Hypothalamus (tissue), 51 donors: ENCODE measurements at places on chromosomes 1 and 21.

- no peak for DNase-seq
Observed at GRCh38 chr1:46539972-46540371, 11.5 kb downstream of the KNCN start.

DNA sequence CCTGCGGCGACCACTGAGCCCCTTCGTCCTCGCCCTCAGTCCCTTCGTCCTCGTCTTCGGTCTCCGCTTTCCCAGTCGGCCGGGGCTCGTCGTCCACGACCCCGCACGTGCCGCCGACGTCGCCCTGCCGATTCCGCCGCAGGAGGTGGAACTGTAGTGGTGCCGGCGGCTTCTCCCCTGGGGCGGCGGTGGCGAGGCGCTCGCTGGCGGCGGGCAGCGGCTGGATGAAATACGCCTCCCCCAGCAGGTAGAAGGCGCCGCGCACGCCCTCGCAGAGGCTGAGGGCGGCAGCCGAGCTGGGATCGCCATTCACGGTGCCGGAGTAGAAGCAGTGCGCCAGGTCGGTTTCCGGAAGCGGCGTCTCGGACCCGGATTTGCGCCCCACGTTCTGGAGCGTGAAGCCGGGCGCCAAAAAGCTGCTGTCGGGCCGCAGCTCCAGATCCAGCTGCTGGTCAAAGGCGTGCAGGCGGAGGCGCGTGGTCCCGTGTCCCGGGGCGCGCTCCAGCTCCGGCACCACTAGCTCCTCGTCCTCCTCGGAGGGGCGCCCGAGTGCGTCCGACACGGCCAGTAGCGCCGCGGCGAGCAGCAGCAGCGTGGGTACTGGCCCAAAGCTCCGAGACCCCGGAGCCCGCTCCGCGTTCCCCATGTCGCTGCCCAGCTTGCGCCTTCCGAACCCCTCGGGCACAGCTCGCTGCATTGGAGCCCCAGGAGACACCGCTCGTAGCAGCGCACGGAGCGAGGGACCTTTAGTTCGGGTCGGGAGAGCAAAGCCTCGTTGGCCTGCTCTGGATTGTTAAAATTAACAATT is 747 bp downstream of the ADAMTS1 start:
- no peak for DNase-seq

GRCh38 chr1:221994274-221994698 is 252.4 kb upstream of the DUSP10 start:
- no peak for DNase-seq

- DNase-seq: no peak
Observed at GRCh38 chr1:40627987-40628902, 37.2 kb downstream of the RIMS3 start.

DNA sequence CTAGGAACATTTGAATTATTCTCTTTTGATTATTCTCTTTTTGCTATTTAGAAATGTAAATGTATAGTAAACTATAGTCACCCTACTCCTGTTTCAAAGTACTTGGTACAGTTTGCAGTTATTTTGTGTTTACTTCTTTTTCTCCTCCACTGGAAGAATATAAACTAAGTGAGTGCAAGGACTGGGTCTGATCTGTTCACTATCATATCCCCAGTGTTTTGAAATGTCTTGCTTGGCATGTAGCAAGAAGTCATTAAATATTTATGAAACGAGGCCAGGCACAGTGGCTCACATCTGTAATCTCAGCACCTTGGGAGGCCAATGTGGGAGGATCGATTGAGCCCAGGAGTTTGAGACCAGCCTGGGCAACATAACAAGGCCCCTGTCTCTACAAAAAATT is 35.8 kb upstream of the PODN start:
- no peak for DNase-seq

- DNase-seq: no peak
Observed at GRCh38 chr1:207453710-207454045, 450 bp upstream of the CR2 start.

DNA sequence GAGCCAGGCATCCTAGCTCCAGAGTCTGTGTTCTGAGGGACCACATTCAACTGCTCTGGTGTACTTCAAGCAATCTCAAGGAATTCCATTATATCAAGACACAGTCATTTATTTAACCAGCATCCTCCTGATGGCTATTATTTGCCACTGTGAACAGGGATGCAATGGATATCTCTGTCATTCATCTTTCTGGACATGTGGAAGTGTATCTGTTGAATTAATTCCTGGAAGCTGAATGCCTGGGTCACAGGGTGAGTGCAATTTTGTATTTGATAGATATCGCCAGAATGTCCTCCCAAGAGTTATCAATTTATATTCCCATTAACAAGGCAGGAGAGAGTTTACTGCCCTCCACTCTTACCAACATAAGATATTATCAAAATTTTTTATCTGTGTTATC is 24.7 kb upstream of the LRP8 start:
- no peak for DNase-seq

GRCh38 chr1:204968951-204969350 is 74.1 kb upstream of the CNTN2 start:
- no peak for DNase-seq

- no peak for DNase-seq
Observed at GRCh38 chr1:44631333-44631646, 43.0 kb downstream of the TMEM53 start.

DNA sequence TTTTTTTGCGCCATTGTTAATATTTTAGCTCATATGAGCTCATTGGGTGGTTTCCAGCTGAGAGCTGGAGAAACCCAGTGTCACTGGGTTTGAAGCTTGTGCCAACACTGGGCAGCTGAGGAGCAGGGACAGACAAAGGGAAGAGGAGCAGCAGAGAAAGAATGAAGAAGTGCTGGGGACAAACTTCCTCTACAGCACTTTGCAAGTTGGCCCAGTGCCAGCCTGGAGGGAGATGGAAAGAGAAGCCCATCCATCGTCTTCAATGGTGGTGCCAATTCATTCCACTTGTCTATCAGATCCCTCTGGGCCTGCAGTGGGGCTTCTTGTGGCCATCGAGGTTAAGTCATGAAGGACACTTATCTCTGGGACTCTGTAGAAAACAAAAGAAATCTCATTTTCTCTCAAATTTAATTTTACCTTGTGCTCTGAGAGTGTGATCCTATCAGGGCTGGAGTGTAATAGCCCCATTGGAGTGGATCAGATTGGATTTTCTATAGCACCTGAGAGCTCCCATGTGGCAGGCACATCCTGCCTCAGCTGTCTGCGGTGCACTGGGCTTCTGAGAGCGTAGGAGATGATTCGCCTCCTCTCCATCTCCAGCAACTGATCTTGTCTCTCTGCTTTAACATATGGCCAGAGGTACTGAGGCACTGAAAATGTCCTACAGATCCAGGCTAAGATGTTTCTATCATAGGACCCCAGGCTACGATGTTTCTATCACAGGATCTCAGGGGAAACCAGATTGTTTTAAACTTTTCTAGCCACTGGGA is 114.7 kb downstream of the TNR start:
- no peak for DNase-seq

GRCh38 chr21:16395285-16395684 is 665.5 kb downstream of the USP25 start:
- no peak for DNase-seq

GRCh38 chr21:46402421-46402820 is 56.3 kb upstream of the DIP2A start:
- DNase-seq: no peak

DNA sequence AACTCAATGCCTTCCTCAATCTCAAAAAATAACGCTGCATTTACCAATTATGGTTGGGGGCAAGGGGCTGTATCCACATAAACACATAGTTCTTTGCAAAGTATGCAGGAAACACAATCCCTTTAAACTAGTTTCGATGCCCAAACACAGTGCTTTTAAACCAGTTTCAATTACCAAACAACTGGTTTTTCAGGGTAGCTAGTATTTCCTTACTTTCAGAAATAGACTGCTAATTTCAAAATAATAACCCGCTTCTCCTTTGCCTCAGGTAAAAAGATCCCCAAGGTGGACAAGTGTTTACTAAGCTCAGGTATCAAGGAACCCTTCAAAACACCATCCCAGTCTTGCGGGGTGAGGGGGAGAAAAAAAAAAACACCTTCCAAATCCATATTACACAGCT is 2.8 kb downstream of the SIPA1L2 start:
- no peak for DNase-seq

GRCh38 chr1:11761988-11762406 is at the start of gene C1orf167:
Gene C1orf167, plus strand, starts transcription at chr1:11762193. Its CDS starts 2,208 bp downstream, at chr1:11764401.
- DNase-seq: no peak

DNA sequence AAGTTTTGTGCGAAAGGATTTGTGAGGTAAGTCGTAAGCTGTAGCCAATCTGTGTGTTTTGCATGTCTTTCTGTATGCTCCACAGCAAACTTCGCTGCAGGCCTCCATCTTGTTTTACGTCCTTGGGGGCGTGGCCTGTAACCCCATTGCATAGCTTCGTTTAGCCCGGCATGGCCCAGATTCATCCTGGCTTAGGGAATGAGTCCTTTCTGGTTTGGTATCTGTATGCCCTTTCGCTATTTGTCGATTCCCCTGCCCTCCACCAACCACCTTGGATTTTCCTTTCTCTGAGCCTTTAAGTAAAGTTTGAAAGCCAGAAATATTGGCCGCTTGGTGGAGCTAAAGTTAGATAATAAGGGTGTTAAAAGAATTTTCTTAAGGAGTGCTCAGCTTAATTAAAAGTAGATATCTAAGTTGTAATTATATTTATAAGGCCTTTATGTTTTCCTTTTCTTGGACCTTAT is 1.1 kb downstream of the THEM4 start:
- no peak for DNase-seq

DNA sequence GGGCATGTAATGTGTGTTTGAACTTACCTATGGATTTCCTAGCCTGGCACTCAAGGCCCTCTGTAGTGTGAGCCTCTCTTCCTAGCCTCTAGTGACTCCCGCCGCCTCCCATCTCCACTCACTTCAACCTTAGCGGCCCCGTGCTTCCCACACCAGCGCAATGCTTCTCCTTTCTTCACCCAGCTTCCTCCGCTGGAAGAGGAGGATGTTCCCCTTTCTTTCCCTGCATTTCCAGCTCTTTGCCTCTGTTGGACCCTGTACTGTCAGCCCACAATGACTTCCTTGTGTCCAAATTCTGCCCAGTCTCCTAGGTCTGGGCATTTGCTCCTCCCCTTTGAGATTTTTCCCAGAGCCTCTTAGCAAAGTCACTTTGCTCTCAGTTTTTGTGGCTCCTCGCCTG is 138.1 kb upstream of the IRF2BP2 start:
- no peak for DNase-seq

- DNase-seq: no peak
Observed at GRCh38 chr21:21740207-21740606, 742.0 kb downstream of the NCAM2 start.

- DNase-seq: no peak
Observed at GRCh38 chr1:54371038-54371941, 34.9 kb downstream of the SSBP3 start.

DNA sequence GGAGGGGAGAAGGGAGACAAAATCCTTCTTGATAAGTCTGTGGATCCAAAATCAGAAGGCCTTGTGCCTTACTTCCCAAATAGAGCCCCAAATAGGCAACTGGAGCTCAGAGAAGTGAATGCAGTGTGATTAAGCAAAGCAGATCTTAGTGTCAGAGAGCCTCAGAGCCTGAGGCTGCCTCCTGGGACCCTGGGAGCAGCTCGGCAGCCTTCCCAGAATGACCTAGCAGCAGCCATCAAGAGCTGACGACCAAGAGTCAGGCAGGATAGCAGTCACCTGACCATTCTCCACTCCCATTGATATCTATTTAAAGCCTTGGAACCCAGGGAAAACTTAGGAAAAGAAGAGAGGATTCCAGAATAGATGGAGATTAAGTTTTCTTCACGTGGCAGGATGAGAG is 78.0 kb upstream of the SMYD2 start:
- no peak for DNase-seq

DNA sequence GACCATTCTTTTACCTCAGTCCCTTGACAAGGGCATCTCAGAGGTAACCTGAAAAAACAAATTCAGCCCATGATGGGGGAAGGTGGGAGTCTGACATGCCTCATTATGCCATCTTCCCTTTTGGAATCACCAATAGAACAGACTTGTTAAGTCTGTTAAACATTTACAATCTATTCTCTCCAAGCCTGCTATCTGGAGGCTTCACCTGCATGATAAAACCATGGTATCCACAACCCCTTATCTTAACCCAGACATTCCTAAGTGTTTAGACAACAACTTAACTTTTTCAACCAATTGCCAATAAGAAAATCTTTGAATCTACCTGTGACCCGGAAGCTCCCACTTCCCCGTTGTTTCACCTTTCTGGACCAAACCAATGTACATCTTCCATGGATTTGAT is 233.0 kb upstream of the CACYBP start:
- DNase-seq: no peak

- DNase-seq: no peak
Observed at GRCh38 chr21:41763398-41763931, 3.4 kb downstream of the RIPK4 start.

DNA sequence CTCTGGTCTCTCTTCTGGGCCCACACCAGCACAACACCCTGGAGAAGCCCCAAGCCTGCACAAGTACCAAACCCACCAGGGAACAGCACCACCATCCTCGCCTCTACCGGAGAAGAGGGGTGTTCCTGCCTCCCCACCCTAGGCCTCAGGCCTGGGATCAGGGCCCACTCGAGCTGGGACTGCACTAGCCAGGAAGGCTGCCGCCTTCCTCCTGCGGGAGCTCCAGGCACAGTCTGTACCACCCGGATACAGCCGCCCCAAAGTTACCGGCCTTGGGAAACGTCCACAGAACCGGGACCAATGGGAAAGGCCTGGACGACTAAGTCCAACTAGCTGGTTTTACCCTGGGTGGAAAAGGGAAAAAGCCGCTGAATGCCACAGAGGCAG is 3.4 kb downstream of the TAL1 start:
- no peak for DNase-seq

GRCh38 chr1:65418522-65419185 is 1.8 kb upstream of the LEPR start:
- DNase-seq: no peak

GRCh38 chr1:244695937-244696336 is 43.0 kb downstream of the DESI2 start:
- DNase-seq: no peak

- no peak for DNase-seq
Observed at GRCh38 chr1:20223551-20224419, 37.5 kb upstream of the PLA2G2C start.

- DNase-seq: no peak
Observed at GRCh38 chr1:198845851-198846250, 207.0 kb downstream of the PTPRC start.

GRCh38 chr1:156394835-156395461 is 25.9 kb downstream of the RHBG start:
- no peak for DNase-seq

GRCh38 chr1:97164276-97164639 is 442.7 kb downstream of the PTBP2 start:
- no peak for DNase-seq

DNA sequence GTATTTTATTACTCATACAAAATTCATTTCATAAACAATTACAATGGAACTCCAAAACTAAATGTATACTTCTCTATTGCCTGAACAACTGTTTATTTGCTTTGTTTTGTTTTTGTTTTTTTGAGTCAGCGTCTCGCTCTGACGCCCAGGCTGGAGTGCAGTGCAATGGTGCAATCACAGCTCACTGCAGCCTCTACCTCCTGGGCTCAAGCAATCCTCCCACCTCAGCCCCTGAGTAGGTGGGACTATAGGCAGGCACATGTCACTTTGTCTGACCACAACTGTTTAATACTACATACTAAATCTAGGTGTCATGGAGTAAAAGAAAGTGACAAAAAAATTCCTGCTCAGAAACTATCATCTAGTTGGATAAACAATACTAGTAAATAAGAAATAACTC is 49.3 kb downstream of the RAB3GAP2 start:
- no peak for DNase-seq

GRCh38 chr1:6476483-6476882 is 10.5 kb upstream of the TNFRSF25 start:
- no peak for DNase-seq

- no peak for DNase-seq
Observed at GRCh38 chr1:6581561-6582305, 1.9 kb downstream of the ZBTB48 start.

GRCh38 chr1:175155936-175156335 is 36.6 kb downstream of the KIAA0040 start:
- DNase-seq: no peak
